ENCODE measurements at places on chromosomes 7 and 10.
A peak's percentile ranks its signal among the peaks of the same experiment; 100 is the strongest.

DNA sequence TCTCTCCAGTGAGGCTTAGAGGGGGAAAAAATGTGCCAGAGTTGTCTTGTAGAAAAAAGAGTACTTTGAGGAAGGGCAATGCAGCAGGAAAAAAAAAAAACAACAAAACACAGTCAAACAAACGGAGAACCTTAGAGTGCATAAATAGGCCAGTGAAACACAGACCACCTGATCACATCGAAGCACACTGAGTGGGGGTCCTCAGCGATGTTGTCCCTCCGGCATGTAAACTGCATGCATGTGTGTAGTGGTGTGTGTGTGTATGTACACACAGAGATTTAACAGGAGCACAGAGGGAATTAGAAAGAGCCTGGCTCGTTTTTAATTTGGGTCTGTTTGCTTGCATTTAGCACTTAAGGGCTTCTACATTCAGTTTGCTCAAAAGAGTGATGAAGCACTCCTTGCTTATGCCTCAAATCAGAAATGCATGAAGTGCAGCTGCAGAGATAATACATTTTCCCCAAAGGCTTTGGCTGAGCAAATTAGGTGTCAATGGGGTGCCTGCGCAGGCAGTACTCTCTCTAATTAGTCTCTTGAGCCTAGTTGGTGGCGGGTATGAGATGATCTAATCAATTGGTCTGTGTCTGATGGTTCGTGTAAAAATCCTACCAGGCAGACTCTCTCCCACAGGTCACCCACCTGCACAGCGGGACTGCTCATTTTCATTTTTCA lies 62.7 kb upstream of the FZD1 start:
- DNase-seq: no peak

DNA sequence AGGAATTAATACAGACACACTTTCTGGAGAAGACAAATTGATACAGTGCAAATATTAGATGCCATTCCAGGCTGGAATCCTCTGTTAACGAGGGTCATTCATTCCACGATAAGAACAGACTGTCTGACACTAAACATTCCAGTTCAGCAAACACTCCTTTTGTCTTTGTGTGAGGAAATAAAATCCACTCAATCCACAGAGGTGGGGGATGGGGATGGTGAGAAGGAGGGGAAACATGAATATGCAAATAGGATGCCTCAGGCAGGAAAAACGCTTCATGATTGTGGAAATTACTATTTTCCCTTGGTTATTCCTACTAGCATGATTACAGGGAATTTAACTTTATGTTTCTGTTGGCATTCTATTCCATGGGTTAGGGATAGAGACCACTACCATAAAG lies 196.9 kb upstream of the CDCA7L start:
- DNase-seq: no peak

- DNase-seq: no peak
Observed at GRCh38 chr7:44665531-44666213, 59.2 kb downstream of the OGDH start.

- peak; percentile 36 for DNase-seq
Observed at GRCh38 chr10:119542988-119543813, 682 bp upstream of the RGS10 start.

- DNase-seq: no peak
Observed at GRCh38 chr7:20290505-20291111, 40.1 kb upstream of the ITGB8 start.

DNA sequence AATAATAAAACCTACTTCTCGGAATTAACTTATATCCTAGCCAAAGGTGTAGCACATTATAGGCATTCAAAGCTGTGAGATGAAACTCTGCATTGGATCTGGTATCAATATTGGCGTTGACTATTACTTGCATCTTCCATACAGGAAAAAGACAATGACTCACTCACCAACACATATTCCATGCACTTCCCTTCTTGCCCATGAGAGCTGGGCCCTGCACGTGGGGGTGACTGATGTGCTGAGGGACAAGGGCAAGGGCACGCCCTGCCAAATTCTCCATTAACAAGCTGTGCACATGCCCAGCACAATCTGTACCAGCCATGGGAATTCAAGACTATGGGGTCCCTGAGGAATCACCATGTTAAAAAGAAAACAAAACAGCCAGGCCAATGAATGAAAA lies 188.1 kb upstream of the PDE1C start:
- no peak for DNase-seq

DNA sequence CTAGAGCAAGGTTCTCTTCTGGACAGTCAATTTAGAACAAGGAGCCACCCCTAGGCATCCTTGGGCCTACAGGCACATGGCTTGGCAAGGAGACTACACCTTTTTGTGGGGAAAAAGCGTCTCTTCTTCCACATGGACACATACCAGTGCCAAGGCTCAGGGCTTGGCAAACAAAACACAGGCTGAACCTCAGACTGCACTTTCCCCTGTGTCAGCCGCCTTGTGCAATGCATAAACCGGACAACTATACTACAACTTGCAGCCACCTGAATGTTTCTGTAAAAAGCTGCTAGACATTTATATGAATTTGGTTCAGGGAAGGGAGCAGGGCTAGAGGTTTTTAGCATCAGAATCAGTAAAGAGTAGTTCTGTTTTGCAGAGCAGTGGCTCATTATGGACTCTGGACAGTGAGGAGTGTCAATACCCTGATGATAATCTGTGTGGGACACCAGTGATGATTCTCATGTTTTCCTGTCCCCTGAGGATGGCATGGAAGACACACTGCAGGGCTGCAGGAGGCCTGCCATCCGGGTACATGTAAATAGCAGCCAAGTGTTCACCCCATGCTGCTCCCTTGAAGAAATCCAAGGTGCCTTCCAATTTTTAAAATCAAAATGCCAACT lies 118.9 kb downstream of the GATA3 start:
- no peak for DNase-seq

GRCh38 chr7:69932034-69932628 lies 333.9 kb downstream of the AUTS2 start:
- DNase-seq: peak; percentile 35

GRCh38 chr7:101250324-101250723 lies 5.4 kb upstream of the FIS1 start:
- no peak for DNase-seq

- DNase-seq: no peak
Observed at GRCh38 chr10:49226594-49226993, 38.4 kb upstream of the TMEM273 start.

GRCh38 chr7:157335236-157335635 lies 1.6 kb upstream of the DNAJB6 start:
- no peak for DNase-seq

- DNase-seq: no peak
Observed at GRCh38 chr10:8133146-8133545, 78.7 kb downstream of the GATA3 start.

- no peak for DNase-seq
Observed at GRCh38 chr10:48901319-48901718, 38.3 kb downstream of the LRRC18 start.

- no peak for DNase-seq
Observed at GRCh38 chr7:125878235-125878956, 948.8 kb upstream of the POT1 start.

GRCh38 chr10:80259405-80259871 lies 30.0 kb downstream of the MAT1A start:
- DNase-seq: no peak

DNA sequence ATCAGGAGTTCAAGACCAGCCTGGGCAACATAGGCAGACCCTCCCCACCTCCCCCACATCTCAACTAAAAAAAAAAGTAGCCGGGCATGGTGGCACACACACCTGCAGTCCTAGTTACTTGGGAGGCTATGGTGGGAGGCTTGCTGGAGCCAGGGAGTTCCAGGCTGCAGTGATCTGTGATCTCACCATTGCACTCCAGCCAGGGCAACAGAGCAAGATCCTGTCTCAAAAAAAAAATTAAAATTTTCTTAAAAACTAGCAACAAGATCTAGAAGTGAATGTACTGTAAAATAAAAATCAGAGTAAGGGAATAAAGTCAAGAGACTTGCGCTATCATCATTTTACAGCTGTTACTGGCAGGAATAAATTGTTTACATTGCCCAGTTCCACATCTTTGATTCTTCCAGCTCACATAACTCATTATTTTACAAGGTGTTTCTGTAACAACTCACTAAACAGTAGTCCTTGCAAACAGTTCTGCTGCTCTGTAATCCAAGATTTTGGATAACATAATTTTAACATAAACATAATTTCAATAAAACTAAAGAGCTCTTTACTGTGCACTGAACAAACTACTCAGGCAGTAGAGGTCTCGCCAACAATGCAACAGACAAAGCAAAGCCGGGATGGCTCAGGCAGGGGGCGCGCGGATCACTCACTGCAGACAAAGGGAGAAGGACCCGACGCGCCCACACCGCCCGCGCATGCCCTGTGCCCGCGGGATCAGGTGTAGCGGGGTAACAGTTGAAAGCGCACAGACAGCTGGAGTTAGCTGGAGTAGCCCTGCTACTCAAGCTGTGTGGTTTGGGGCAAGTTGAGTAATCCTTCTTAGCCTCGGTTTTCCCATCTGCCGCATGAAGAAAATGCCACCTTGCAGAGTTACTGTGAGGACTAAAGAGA lies 73.3 kb upstream of the NFE2L3 start:
- DNase-seq: peak; percentile 52

DNA sequence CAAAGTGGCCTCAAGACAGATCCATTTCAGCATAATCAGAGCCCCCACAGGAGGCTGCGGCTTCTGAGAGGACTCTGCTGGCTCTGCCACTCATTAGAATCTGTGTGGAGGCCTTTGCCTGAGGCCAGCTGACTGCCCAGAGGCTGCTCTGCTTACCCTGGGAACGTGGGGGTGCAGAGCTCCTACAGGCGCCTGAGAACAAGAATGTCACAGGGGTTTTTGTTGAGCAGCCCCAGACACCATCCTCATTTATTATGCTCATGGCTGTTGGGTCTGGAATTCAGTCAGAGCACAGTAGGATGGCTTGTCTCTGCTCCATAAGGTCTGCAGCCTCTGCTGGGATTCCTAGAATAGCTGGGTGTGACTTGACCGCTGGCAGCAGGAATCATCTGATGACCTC lies 101.8 kb upstream of the GDF10 start:
- no peak for DNase-seq

- DNase-seq: peak; percentile 18
Observed at GRCh38 chr7:98836811-98837629, 32.8 kb downstream of the TMEM130 start.

GRCh38 chr7:106613848-106614560 lies 47.0 kb downstream of the CCDC71L start:
- no peak for DNase-seq

DNA sequence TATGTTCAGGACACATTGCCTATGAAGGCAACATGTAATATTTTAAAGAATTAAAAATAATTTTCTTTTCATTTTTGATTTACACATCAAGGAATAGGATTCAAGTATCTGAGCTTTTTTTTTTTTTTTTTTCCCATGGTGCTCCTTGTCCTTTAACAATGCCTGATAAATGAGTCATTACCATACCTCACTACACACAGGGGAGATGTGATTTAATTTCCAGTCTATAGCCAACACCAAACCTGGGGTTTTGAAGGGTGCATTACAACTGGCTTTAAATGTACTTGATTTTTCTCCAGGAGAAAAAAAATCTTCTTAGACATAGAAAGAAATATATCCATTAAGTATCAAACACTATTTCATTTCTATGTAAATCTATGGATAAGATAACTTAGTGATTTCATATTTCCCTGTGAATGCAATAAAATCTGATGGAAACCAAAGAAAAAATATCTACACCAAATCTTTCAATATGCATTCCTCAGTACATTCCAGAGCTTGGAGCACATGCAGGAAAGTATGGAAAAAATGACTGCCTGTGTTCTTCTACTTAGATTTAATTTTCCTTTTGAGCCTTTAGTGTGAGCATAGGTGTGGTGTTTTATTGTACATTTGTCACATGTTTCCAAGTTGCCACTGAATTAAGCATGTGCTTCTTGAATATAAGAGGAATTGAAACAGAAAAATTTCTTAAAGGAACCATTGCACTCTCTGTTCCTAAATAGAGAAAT lies 204.8 kb upstream of the MEOX2 start:
- DNase-seq: peak; percentile 10

DNA sequence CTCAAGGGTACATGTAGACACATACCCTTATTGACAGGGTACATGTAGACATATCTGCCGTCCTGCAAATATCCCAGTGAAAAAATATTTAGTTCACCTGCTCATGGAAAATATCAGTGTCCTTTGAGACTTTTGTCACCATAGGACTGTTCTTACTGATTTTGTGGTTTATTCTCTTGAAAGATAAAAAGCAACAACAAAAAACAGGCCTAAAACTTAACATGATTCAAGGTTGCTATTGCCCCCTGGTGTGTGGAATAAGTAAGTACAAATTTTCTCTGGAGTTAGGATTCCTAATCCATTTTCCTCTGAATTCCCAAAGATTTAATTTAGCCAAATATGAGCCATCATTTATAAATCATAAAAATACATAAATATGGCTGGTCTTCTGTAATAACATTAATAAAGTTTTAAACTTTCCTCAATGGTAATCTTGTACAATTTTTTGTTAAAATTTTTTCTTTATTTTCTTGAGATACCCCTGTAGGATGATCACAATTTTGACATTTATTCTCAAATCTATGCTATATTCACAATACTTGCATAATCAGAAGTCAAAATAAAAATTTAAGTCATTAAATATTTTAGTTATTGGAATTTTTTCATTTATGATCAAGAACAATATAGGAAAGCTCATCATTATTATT lies 741.4 kb upstream of the POT1 start:
- peak; percentile 15 for DNase-seq

GRCh38 chr7:16660702-16661464 lies 14.9 kb downstream of the BZW2 start:
- peak; percentile 19 for DNase-seq

- no peak for DNase-seq
Observed at GRCh38 chr10:29728541-29729049, 93.8 kb upstream of the SVIL start.

DNA sequence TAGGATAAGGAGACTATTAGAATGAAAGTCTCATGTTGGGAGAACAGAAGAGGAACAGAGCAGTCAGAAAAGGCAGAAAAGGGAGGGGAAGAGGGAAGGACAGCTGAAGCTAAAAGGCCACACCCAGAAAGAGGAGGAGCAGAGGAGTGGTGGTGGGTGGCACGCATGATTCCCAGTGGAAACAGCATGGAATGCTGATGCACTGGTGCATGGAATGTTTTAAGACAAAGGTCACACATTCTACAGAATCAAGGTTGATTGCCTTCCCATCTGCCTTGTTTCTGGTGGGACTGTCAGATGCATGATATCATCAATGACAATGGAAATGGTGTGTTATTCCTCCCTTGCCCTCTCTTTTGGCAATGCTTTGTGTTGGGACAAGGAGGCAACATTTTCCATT lies 285.4 kb upstream of the MKI67 start:
- DNase-seq: no peak

DNA sequence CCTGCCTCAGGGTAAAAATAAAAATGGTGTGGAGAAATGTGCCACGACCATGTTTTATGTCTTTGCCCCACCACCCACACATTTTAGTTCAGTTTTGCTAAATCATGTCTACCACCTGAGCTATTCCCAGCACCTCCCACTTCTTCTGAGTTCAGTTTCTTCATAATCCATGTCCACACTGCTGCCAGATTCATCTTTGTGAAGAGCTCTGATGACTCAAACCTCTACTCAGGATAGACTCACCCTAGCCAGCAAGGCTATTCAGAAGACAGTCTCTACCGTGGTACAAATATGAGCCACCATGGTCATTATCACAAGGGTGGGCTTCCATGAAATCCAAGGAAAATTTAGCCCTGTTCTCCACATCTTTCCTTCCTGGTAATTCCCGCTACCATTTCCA lies 231.1 kb upstream of the PRKCQ start:
- no peak for DNase-seq
